ENCODE measurements at places on chromosomes 16 and 17.

DNA sequence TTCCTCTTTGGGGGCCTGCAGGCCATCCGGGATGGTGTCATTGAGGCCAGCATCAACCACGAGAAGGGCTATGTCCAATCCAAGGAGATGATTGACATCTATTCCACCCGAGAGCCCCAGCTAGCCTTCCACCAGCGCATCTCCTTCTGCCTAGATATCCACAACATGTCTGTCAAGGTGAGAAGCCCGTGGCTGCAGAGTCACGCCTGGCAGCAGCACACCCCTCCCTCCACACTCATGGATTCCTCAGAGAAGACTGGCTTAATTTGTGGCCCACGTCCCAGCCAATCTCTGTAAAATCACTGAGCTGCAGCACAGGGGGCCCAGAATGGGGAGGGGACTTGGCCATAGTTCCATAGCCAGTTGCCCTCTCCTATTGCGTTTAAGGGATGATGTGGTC lies 15.6 kb downstream of the PSMD3 start:
- DNase-seq: no peak

- DNase-seq: no peak
These were observed 3.2 kb upstream of the NLK start for GRCh38 chr17:28039251-28039650.

DNA sequence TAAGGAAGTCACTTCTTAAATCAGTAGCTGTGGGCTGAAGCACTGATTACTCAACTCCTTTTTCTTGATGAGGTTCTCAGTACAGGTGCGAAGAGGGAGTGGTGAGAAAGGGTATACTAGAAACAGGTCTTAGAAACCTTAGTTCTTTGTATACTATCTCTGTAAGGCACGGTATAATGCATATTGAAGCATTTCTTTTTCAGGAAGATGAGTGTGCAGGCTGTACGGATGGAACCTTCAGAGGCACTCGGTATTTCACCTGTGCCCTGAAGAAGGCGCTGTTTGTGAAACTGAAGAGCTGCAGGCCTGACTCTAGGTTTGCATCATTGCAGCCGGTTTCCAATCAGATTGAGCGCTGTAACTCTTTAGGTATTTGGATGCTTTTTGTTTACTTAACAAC lies 39.2 kb downstream of the CYLD start:
- no peak for DNase-seq

DNA sequence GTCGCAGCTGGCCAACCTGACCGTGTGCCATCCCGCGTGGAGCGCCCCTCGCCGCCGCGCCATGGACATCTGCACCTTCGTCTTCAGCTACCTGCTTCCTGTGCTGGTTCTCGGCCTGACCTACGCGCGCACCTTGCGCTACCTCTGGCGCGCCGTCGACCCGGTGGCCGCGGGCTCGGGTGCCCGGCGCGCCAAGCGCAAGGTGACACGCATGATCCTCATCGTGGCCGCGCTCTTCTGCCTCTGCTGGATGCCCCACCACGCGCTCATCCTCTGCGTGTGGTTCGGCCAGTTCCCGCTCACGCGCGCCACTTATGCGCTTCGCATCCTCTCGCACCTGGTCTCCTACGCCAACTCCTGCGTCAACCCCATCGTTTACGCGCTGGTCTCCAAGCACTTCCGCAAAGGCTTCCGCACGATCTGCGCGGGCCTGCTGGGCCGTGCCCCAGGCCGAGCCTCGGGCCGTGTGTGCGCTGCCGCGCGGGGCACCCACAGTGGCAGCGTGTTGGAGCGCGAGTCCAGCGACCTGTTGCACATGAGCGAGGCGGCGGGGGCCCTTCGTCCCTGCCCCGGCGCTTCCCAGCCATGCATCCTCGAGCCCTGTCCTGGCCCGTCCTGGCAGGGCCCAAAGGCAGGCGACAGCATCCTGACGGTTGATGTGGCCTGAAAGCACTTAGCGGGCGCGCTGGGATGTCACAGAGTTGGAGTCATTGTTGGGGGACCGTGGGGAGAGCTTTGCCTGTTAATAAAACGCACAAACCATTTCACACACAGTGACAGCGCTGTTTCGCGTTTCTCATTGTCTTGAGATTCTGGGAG lies 2.0 kb upstream of the ZACN start:
- DNase-seq: no peak

GRCh38 chr16:11308493-11309283 lies 27.6 kb upstream of the PRM1 start:
- DNase-seq: no peak

GRCh38 chr16:29024278-29024677 lies 39.4 kb downstream of the LAT start:
- no peak for DNase-seq
